ENCODE measurements at places on chromosomes 1 and 21.

- no peaks in the 10 kb centered on the region for H3K36me3 ChIP-seq
- DNase-seq: peak; percentile 33
- H3K4me1 ChIP-seq: no peaks in the 10 kb centered on the region
Measured at GRCh38 chr21:37711836-37712568, 204.3 kb downstream of the KCNJ6 start.

DNA sequence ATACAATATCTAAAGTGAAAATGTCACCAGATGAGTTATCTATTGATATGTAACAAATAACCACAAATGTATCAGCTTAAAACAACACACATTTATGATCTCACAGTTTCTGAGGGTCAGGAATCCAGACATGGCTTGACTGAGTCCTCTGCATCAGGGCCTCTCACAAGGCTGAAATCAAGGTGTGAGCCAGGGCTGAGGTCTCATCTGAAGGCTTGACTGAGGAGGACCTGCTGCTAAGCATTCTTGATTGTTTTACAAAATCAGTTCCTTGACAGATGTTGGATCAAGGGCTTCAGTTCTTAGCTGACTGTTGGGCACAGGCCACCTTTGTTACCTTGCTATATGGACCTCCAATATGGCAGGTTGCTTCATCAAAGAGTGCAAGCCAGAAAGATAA lies 483.7 kb downstream of the CAMTA1 start:
- H3K27me3 ChIP-seq: no peaks in the 10 kb centered on the region
- H3K4me1 ChIP-seq: no peaks in the 10 kb centered on the region
- no peak overlapping the region for H3K27ac ChIP-seq
- no peaks in the 10 kb centered on the region for H3K36me3 ChIP-seq
- no peak overlapping the region for H3K4me3 ChIP-seq
- no peak for DNase-seq

DNA sequence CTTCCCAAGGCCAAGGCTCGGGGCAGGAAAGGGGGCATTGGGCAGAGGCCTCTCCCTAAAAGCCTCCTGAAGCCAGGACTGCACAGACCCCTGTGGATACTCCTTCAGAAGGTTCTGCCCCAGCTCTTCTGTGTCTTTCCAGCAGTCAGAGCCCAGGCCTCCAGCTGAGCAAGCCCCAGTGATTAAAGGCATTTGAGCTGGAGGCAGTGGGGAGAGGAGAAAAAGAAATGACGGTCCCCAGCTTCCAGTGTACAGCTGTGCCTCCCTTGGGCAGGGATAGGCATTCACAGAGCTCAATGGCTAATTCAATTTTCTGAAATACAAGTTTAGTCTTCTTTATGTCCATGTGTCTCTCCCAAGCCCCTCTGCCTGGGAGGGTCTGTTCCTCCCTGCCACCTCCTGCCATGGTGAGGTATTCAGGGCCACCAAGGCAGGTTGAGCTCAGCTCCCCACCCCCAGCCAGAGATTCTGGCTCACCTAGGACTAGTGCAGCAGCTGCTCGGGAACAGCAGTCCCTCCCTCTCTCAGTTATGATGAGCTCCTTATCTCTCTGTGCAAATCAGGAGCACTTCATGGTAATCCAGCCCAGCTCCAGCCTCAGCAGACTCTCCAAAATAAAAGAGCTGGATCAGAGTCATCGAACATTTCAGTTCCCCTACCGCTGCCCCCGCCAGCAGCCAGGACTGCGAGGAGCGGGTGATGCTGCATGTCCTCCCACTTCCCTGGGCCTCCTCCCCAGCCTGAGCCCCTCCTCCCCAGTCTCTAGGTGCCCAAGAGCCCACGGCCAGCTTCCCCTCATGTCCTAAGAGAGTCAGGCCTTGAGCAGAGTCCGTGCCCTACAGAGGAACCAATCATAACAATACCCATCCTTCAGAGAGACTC lies 208.4 kb upstream of the ZC3H12A start:
- H3K27ac ChIP-seq: no peak overlapping the region
- H3K4me1 ChIP-seq: no peaks in the 10 kb centered on the region
- H3K4me3 ChIP-seq: no peak overlapping the region
- H3K36me3 ChIP-seq: no peaks in the 10 kb centered on the region
- no peaks in the 10 kb centered on the region for H3K27me3 ChIP-seq

DNA sequence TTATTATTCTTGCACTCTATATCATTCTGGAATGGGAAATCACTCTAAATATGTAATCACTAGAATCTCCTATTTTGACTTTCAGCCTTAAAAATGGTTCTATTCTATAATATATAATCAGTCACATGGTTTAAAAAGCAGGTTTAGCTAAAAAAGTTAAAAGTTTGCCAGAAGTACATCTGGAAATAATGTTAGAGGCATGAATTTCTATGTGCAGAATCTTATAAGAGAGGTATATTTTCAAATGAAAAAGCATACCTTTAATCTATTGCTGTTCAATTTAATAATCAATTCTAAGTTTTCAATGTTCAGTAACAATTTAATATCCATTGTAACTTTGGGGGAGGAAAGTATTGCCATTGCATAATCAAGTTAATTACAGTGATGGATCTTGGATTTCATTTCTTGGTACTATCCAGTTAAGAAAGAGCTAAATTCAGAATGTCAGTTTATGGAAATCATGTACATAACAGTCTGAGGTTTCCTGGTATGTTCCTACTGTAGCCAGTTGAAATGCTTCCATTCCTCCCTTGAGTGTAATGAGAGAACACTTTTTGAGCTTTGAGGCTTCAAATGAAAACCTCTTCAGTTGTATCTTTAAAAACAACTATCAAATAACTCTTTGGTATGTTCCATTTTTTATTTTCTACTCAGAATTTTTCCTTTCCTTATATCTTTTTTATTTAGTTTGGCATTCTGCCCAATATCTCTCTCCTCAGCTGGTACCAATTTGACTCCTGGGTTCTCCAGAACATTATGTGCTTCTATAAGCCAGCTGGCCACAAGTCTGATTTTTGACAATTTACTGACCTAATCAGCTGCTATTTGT lies 175.7 kb upstream of the COL11A1 start:
- H3K4me1 ChIP-seq: no peaks in the 10 kb centered on the region
- no peaks in the 10 kb centered on the region for H3K27me3 ChIP-seq
- H3K4me3 ChIP-seq: no peak overlapping the region
- no peak for DNase-seq
- no peaks in the 10 kb centered on the region for H3K36me3 ChIP-seq

DNA sequence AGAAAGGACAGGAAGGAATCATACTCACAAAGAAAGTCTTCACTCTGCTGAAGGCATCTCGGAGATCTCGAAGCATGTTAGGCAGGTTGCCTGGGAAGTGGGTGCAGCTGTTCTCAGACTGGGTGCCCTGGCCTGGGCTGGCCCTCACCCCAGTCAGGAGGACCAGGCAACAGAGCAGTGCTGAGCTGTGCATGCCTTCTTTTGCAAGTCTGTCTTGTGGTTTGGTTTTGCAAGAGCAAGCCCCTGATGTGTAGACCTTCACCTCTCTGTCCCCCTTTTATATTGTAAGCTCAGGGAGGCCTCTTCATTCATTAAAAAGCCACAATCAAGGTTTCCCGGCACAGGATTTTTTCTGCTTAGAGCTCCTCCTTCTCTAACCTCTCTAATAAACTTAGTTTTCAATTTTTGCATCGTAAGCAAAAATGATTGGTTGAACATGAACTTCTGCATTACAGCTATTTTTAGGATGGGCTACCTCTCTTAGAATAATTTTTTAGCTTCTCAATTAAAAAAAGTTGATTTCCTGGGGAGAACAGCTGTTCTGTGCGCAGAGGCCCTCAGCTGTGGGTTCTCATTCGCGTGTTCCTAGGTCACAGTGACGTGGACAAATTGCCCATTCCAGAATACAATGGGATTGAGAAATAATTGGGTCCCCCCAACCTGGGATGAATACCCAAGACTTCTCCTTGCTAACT lies at the start of gene IL10:
Gene IL10 (minus strand): TSS at position 252 of the 695 bp plus-strand sequence. CDS start 59 bp downstream, at position 193.
- H3K4me1 ChIP-seq: peaks cover 88% of the 10 kb centered on the region
- DNase-seq: peak; percentile 69
- H3K27me3 ChIP-seq: no peaks in the 10 kb centered on the region
- H3K36me3 ChIP-seq: peaks cover 14% of the 10 kb centered on the region
- peak within 1 kb of the TSS; percentile 28 for H3K4me3 ChIP-seq
- peak within 1 kb of the TSS; percentile 94 for H3K27ac ChIP-seq

- no peak overlapping the region for H3K4me3 ChIP-seq
- DNase-seq: no peak
- no peak overlapping the region for H3K27ac ChIP-seq
Measured at GRCh38 chr1:8238141-8239038, 79.5 kb upstream of the SLC45A1 start.

GRCh38 chr1:21260405-21261125 lies 29.7 kb downstream of the ECE1 start:
- H3K27me3 ChIP-seq: no peaks in the 10 kb centered on the region
- no peak overlapping the region for H3K4me3 ChIP-seq
- no peak overlapping the region for H3K27ac ChIP-seq
- H3K4me1 ChIP-seq: peaks cover 24% of the 10 kb centered on the region

DNA sequence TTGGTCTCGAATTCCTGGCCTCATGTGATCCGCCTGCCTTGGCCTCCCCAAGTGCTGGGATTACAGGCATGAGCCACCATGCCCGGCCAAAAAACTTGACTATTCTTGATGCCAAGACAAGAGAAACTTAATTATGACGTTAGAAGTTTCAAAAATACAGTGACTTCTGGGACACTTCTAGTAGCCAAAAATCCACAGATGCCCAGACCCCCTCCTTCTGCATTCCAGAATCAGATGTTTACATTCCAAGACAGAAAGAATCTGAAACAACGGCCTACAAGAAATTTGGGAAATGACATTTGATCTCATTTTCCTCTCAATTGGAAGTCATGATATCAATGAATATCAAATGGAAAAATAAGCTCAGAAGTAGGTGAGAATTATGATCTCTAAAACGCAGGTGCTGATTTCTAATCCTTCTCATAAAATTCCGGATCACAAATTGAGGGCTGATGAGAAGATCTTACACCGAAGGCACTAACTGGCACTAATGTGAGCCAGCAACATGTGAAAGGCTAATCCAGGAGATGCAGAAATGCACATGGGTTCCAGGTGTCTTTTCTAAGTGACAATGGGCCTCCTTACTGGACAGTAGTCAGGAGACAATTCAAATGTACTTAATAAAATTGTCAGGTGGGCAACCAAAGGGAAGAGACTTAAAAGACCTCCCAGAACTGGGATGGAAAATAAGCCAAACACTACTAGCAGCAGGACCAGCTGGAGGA lies 5.5 kb downstream of the RAB29 start:
- H3K4me3 ChIP-seq: no peak overlapping the region
- H3K27ac ChIP-seq: no peak overlapping the region
- peaks cover 23% of the 10 kb centered on the region for H3K36me3 ChIP-seq
- no peaks in the 10 kb centered on the region for H3K27me3 ChIP-seq
- no peak for DNase-seq

DNA sequence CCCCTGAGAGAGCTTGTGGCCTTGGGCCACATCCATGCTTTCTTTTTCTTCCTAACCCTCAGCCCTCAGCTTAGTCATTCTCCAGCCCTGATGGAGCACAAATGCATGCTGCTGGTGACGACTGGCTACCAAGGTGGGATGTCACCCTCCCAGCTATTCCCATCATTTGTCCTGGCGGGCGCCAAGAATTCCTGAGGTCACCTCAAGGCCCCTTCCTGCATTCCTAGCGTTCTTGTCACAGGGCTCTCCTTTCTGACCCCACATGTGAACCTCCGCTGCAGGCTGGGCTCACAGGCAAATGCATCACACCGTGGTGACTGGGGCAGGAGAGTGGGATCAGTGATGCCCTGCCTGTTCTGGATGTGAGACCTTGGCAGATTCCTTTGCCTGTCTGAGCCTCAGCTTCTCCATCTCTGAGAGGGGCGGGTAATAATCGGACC lies 53.4 kb upstream of the IFFO2 start:
- no peak overlapping the region for H3K27ac ChIP-seq
- no peak for DNase-seq
- H3K4me3 ChIP-seq: no peak overlapping the region
- peaks cover 15% of the 10 kb centered on the region for H3K4me1 ChIP-seq
- no peaks in the 10 kb centered on the region for H3K36me3 ChIP-seq
- no peaks in the 10 kb centered on the region for H3K27me3 ChIP-seq
